ENCODE measurements at places on chromosomes 4 and X.

GRCh38 chr4:136651932-136652331 is 880.4 kb downstream of the PCDH18 start:
- no peak for DNase-seq

GRCh38 chrX:49995107-49995731 is 72.8 kb downstream of the CLCN5 start:
- no peak for DNase-seq

DNA sequence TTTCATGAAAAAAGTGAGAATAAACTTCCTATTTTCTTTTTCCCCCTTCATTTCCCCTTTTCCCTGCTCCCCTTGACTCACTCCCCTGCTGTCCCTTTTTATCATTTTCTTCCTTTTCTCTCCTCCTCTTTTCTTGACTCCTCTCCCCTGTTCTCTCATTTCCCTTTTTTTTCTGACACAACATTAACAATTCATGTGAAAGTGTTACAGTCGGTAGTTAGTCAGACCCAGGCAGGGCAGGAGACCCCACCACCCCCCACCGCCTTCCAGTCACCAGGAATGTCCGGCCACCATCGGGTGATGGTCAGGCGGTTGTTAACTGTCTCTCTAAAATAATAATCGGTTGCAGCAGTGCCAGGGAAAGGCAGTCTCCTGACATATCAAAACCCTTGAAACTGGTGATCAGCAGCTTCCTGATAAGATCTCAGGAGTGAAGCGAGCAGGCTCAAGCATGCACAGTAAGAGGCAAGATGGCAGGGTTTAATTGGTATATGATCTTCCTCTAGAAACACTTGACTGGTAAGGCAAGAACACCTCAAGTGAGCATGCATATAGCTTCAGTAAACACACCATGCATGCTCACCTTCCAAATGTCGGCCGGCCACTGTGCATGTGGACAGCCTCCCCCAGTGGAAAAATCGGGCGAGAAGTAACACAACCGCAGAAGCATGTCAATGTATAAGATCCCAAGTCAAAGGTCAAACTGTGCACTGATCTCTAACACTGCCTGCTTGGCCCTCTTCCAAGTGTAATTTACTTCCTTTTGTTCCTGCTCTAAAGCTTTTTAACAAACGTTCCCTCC is 191.4 kb downstream of the NDST4 start:
- DNase-seq = no peak

- no peak for DNase-seq
These were observed 174.8 kb upstream of the NPY2R start for GRCh38 chr4:155033604-155034003.

DNA sequence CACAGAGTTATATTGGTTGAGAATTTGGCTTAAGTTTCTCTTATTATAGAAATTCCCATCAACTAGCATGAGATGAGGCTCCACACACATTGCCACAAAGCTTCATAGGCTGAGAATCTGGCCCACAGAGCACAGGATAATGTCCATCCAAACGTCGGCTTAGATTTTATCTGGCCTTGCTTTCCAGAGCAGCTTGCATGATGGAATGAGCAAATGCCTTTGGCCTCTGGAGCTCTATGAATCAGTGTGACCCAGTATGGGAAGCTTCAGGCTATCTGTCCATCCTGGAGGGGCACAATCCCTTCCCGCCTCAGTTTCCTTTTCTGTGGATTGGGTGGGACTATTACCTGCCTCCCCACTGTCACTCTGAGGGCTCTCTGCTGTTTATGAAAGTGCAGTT is 131.5 kb upstream of the NDP start:
- DNase-seq = no peak

- no peak for DNase-seq
These were observed 274.9 kb upstream of the PITX2 start for GRCh38 chr4:110897784-110898183.

- no peak for DNase-seq
These were observed 721 bp upstream of the MAOA start for GRCh38 chrX:43655151-43656004.

All from stimulated activated CD8-positive, alpha-beta memory T cell treated with anti-CD3 and anti-CD28 coated beads, Interleukin-2, amount 100 ng/mL, for 1 hour (primary cell).